Activated CD4-positive, alpha-beta T cell treated with anti-CD3 and anti-CD28 coated beads for 36 hours (primary cell): ENCODE measurements at places on chromosomes 1 and 21. TPM values are rescaled to one million over a fixed set of nuclear protein-coding genes. Genes with fewer than 3 reads are reported as not detected.

GRCh38 chr1:167516404-167517388 is 1.6 kb downstream of the CD247 start:
- no peaks in the 10 kb centered on the region for H3K27me3 ChIP-seq
- peak; percentile 57 for DNase-seq

GRCh38 chr1:40980453-40981121 is 1.1 kb downstream of the CTPS1 start:
- peak overlapping the region; percentile 93 for H3K27ac ChIP-seq
- peaks cover 49% of the 10 kb centered on the region for H3K36me3 ChIP-seq
- DNase-seq: peak; percentile 76
- peak overlapping the region; percentile 86 for H3K4me3 ChIP-seq
- no peaks in the 10 kb centered on the region for H3K27me3 ChIP-seq

DNA sequence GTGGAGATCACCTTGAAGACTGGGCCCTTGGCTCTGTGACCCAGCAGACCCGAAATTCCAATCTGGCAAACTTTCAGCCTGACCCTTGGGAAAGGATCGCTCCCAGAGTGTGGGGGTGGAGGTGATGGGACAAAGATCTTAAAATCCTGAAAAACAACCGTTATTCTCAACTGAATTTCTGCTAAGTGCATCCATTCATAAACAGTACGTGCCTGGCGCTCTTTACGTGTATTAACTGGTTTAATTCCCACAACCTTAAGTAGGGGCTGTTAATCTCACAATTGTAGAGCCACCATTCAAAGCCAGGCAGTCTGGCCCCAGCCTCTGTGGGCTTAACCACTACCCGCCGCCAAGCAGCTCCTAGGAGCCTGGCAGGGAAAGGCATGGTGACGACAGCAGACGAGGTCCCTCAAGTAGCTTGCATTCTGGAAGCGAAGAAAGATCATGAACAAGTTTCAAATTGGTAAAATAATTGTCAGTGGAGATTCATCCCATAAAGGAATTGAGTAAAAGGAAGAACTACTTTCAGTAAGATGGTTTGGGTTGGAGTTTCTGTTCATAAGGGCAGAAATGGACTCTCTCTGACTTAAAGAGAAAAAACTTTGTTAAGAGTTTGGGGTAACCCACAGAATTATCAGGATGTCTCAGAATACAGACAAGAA is 11.4 kb upstream of the RGS16 start:
- peaks cover 57% of the 10 kb centered on the region for H3K4me1 ChIP-seq
- H3K27me3 ChIP-seq: peaks cover 32% of the 10 kb centered on the region
- peak overlapping the region; percentile 89 for H3K27ac ChIP-seq
- H3K4me3 ChIP-seq: peak overlapping the region; percentile 69

- peak; percentile 57 for DNase-seq
- no peak overlapping the region for H3K4me3 ChIP-seq
- no peaks in the 10 kb centered on the region for H3K36me3 ChIP-seq
- peak overlapping the region; percentile 75 for H3K27ac ChIP-seq
- H3K4me1 ChIP-seq: peaks cover 53% of the 10 kb centered on the region
- no peaks in the 10 kb centered on the region for H3K27me3 ChIP-seq
Measured at GRCh38 chr1:8431019-8431418, 113.1 kb downstream of the SLC45A1 start.

- H3K27me3 ChIP-seq: peaks cover 26% of the 10 kb centered on the region
- no peak overlapping the region for H3K4me3 ChIP-seq
- H3K36me3 ChIP-seq: peaks cover 5% of the 10 kb centered on the region
Measured at GRCh38 chr1:39688706-39689105, 2.5 kb downstream of the HPCAL4 start.

KIF21B gene
- 62.8 TPM for total RNA-seq

DNA sequence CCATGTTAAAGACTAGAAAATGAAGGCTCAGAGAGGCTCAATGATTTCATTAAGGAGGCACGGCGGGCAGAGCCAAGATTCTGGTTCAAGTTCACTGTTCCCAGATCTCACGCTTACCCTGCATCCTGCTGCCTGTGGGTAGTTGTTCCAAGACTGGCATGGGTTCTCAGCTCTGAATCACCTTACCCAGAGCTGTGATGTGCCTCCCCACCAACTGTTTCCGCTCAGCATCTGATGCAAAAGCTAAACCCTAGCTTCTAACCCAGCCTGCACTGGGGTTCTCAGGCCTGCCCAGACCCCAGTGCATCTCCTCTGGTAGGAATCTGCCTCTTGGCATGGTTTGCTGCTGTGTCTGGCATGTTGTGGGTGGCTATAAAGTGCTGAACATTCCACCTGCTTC is 11.8 kb downstream of the TNR start:
- no peak for DNase-seq
- H3K4me1 ChIP-seq: no peaks in the 10 kb centered on the region
- H3K27me3 ChIP-seq: peaks cover 10% of the 10 kb centered on the region
- no peaks in the 10 kb centered on the region for H3K36me3 ChIP-seq
- no peak overlapping the region for H3K27ac ChIP-seq
- H3K4me3 ChIP-seq: no peak overlapping the region

DNA sequence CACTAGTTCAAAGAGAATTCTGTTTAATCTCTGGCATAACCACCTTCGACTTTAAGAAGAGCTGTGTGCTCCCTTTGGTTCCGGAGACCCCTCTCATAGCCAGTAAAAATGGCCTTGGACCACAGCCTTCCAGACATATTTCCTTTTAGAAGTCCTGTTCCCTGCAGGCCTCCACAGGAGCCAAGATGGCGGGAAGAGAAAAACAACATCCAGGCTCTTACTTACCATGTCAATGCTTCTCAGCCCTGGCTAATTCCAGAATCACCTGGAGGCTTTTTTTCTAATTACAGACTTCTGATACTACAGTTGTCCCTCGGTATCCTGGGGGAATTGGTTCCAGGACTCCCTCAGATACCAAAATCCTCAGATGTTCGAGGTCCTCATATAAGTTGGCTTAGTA is 362.5 kb downstream of the PBX1 start:
- DNase-seq: no peak
- no peaks in the 10 kb centered on the region for H3K36me3 ChIP-seq
- no peaks in the 10 kb centered on the region for H3K27me3 ChIP-seq
- no peak overlapping the region for H3K27ac ChIP-seq

SMCP gene
- total RNA-seq: not detected

EVA1B gene
- 2.7 TPM for total RNA-seq

- no peaks in the 10 kb centered on the region for H3K36me3 ChIP-seq
- H3K4me1 ChIP-seq: peaks cover 48% of the 10 kb centered on the region
- peak overlapping the region; percentile 4 for H3K4me3 ChIP-seq
- no peaks in the 10 kb centered on the region for H3K27me3 ChIP-seq
- peak overlapping the region; percentile 47 for H3K27ac ChIP-seq
- peak; percentile 58 for DNase-seq
Measured at GRCh38 chr1:9417695-9418094, 121.6 kb upstream of the SLC25A33 start.

GRCh38 chr1:57713501-57713900 is 289.6 kb upstream of the DAB1 start:
- H3K27me3 ChIP-seq: peaks cover 2% of the 10 kb centered on the region
- no peak overlapping the region for H3K4me3 ChIP-seq
- no peaks in the 10 kb centered on the region for H3K4me1 ChIP-seq

DNA sequence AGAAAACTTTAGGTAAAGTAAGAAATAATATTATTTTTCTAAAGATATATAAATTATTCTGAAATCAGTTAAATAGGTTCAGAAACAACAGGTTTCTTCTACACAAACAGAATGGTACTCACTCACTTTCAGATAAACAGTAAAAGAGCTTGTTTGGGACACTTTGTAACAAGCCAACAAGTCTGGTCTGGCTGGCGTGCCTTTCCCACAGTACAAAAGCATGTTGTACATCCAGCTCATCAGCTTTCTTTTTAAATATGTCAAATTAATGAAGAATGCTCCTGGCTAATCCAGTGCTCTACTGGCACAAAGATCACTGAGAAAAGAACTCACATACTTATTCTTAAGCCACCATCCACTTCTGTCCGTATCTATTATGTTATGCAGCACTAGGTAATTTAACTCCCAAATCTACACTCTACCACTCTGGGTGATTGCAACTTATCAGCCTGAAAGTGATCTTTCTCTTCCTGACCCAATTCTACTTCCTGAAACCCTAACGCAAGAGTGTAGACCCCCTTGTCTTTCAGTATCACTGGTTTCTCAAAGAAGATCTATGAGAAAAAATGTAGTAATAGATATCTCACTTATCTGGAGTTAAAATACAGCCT is 32.6 kb downstream of the TRIT1 start:
- no peak for DNase-seq
- no peak overlapping the region for H3K27ac ChIP-seq
- H3K4me1 ChIP-seq: peaks cover 31% of the 10 kb centered on the region
- no peak overlapping the region for H3K4me3 ChIP-seq

PTPRU gene
- 0.89 TPM for total RNA-seq

DNA sequence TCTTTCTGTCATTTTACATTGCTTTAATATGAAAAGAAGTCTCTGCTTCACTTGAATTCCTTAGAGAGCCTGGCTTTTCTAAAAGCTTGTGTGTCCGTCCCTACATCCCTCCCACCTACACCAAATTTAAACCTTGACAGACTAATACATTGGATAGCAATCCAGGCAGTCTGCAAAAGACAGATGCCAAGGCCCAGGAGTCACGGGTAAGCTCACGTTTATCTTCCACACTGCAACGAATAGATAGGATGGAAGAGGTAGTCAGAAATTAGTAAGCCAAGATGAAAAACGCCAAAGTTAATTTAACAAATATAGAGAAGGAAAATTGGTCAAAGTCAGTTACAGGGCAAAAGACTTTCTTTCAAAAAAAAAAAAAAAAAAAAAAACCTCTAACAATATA is 338.1 kb downstream of the SMYD3 start:
- H3K27ac ChIP-seq: no peak overlapping the region
- H3K4me3 ChIP-seq: no peak overlapping the region
- no peaks in the 10 kb centered on the region for H3K27me3 ChIP-seq

LCA5L gene
- 0.32 TPM for total RNA-seq

CLCA1 gene
- not detected for total RNA-seq

GRCh38 chr21:18251065-18251464 is 6.4 kb downstream of the CHODL start:
- H3K27ac ChIP-seq: no peak overlapping the region
- DNase-seq: no peak
- no peak overlapping the region for H3K4me3 ChIP-seq
- peaks cover 2% of the 10 kb centered on the region for H3K27me3 ChIP-seq
- no peaks in the 10 kb centered on the region for H3K36me3 ChIP-seq

GRCh38 chr1:238722812-238723211 is 663.6 kb upstream of the CHRM3 start:
- H3K27ac ChIP-seq: no peak overlapping the region
- no peak for DNase-seq
- H3K4me1 ChIP-seq: no peaks in the 10 kb centered on the region
- no peaks in the 10 kb centered on the region for H3K27me3 ChIP-seq

C1orf94 gene
- not detected for total RNA-seq

ADCY10 gene
- 0.11 TPM for total RNA-seq

DNA sequence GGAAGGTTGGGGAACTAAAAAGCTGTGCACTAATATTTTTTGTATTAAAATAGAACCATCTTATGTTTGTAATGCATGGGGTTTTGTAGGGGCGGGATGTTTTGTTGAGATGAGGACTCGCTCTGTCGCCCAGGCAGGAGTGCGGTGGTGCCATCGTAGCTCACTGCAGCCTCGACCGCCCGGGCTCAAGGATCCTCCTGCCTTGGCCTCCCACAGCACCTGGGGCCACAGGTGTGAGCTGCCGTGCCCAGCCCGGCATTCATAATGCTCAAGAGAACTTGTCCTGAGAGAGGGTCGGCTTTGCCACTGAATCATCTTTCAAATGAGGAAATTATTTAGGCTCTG is 3.0 kb upstream of the C1orf159 start:
- H3K4me3 ChIP-seq: no peak overlapping the region
- peaks cover 3% of the 10 kb centered on the region for H3K27me3 ChIP-seq
- H3K27ac ChIP-seq: no peak overlapping the region
- peaks cover 9% of the 10 kb centered on the region for H3K4me1 ChIP-seq

DNA sequence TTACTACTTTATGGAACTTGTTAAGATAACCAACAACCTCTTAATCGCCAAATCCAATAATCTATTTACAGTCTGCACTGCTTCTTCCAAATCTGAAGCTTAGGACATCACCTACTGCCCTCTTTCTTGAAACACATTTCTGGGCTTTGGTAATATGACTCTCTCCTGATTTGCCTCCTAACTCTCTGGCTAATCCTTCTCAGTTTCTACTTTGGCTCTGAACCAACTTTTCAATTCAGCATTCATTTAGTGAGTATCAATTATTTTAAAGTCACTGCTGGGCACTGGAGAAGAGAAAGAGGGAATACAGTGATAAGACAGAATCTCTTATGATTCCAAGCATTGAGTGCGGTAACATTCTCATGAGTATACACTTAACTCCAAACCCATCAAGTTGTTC is 275.0 kb downstream of the AKT3 start:
- H3K27ac ChIP-seq: no peak overlapping the region
- no peaks in the 10 kb centered on the region for H3K27me3 ChIP-seq
- DNase-seq: no peak

DNA sequence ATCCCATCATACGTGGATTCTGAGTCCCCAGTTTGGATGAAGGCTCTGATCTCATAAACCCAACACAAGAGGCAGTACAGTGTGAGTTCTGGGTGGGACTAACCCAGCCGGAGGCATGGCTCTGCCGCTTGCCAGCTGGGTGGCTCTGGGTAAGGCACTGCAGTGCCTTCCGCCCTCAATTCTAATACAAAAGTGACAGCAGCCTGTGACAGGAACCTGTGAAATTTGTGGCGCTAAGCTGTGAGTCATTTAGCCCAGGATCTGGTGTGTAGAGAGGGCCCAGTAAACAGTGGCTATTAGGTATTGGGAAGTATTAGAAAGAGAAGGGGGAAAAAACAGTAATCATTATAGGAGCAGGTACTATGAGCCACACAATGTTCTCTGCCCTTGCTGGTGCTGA is 23.3 kb downstream of the HSPG2 start:
- H3K27me3 ChIP-seq: no peaks in the 10 kb centered on the region
- DNase-seq: peak; percentile 54
- peak overlapping the region; percentile 55 for H3K27ac ChIP-seq
- peaks cover 24% of the 10 kb centered on the region for H3K4me1 ChIP-seq

TMPRSS2 gene
- total RNA-seq: not detected

GOLT1A gene
- total RNA-seq: 0.69 TPM

DNA sequence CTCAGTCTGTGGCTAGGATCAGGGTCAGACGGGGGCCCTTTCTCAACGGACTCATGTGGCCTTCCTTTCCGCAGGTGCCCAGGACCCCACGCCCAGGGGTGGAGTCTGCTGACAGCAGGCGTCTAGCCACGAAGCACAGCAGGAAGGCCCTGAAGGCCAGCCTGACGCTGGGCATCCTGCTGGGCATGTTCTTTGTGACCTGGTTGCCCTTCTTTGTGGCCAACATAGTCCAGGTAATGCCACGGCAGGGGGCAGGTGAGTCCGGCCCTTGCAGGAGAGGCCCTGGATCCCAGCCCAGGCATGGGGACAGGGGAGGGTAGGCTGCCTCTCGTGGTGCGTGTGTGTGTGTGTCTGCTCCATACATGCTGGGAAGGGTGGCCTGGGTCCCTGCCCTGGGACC is 13.8 kb downstream of the HTR6 start:
- H3K4me3 ChIP-seq: no peak overlapping the region
- no peak overlapping the region for H3K27ac ChIP-seq
- no peaks in the 10 kb centered on the region for H3K36me3 ChIP-seq
- DNase-seq: no peak
- no peaks in the 10 kb centered on the region for H3K27me3 ChIP-seq
- no peaks in the 10 kb centered on the region for H3K4me1 ChIP-seq
